ENCODE measurements at places on chromosomes 7 and 10.

DNA sequence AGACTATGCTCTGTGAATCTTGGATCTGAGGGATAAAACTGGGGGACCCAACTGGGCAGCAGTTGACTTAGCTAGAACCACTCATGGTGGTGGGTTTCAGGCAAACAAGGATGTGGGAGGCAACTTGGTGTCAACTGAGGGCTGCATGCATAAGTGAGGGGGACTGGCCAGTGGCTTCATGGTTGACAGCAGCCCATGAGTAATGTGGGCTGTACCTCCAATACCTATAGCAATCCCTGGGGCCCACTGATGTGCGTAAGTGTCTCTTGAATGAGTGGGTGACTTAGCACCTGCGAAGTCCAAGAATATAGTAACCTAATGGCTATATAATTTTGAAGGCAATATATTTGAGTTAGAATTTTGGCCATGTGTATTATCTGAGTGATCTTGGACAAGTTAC is 13.7 kb upstream of the MAP3K8 start:
- no peak for DNase-seq

DNA sequence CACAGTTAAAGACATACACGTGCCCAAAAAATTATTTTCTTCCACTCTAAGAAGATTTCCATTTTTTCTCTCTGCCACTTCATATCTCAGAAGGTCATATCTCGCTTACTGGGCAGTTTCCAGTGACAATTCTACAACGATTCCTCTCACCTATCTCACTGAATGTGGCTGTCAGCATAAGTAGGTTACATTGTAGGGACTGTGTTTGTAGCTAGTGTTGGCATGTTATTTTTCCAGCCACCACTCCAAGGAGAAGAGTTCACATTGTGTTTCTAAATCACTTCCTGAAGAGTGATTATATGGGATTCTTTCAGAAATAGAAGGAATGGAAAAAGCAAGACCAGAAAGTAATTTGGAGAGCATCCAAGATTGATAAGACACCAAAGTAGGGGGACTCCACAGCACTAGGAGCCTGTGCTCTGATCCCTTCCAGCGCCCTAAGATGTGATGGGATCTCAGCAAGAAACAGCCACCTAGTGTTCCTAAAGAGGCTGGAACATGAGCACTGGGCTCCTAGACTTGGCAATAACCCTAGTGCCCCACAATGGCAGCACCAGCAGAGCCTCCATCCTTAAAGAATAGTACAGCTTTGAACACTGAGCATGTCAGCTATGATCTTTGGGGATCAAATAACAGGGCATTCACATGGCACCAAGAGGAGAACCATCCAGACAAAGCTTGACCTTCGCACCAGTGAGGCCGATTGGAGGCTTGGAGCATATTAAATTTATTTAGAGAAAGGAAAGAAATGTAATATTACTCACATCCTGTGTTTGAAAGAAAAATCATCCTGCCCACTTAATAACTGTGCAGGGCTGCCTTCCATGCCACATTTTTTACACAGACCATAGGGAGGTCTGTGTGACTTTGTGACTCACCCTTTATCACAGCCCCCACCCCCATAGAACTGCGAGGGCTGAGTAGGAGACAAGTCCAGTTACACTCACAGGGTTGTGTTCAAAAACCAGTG is 51.8 kb downstream of the CAV1 start:
- DNase-seq: peak; percentile 85

- no peak for DNase-seq
These were observed 380.0 kb downstream of the GLRX3 start for GRCh38 chr10:130516141-130516735.

DNA sequence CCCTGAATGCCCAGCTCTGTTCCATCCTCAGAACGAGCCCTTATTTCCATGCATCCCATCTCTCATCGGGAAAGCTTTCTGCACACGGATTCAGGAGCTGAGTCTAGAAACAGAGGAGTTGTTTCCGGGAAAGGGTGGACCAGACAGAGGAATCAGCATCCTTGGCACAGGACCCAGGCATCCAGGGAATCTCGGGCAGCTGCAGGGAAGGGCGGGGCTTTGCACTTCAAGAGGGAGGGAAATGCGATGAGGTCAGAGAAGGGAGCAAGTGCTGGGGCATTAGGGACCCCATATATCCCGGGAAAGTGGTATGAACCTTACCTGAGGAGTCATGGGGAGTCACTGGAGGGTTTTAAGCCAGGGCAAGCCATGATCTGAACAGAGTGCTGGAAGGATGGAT is 68.5 kb downstream of the NPTX2 start:
- no peak for DNase-seq

DNA sequence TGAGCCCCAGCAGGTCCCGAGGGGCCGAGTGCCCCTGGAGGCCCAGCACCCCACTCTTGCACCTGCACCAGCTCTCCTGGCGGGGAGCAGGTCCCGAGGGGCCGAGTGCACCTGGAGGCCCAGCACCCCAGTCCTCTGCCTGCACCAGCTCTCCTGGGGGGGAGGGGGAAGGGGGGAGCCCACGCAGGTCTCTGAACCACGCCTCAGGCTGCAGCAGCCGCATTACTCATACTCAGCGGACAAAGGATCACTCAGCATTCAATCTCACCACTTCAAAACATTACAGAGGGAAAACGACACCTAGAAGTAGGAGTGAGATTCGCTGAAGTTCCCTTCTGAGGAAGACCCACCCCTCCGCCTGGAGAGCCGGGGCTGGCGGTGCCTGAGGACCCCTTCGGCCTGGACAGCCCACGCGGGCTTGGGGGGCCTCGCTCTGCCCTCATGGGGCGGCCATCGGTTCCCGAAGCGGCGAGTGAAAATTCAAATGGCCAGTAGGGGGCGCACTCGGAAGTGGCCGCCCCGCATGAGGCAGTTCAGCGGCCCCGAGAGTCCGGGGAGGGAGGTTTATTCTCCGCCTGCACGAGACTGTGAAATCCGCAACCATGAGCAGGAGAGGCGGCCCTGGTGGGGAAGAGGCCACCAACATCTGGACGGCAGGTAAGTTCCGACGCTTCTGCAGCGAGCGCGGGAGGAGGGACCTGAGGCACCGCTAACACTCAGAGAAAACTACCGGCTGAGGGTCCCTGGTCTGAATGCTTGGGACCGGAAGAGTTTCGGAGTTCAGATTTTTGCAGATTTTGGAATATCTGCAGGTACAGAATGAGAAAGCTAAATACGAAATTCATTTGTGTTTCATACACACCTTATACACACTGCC is 1.1 kb upstream of the GPER1 start:
- peak; percentile 84 for DNase-seq

DNA sequence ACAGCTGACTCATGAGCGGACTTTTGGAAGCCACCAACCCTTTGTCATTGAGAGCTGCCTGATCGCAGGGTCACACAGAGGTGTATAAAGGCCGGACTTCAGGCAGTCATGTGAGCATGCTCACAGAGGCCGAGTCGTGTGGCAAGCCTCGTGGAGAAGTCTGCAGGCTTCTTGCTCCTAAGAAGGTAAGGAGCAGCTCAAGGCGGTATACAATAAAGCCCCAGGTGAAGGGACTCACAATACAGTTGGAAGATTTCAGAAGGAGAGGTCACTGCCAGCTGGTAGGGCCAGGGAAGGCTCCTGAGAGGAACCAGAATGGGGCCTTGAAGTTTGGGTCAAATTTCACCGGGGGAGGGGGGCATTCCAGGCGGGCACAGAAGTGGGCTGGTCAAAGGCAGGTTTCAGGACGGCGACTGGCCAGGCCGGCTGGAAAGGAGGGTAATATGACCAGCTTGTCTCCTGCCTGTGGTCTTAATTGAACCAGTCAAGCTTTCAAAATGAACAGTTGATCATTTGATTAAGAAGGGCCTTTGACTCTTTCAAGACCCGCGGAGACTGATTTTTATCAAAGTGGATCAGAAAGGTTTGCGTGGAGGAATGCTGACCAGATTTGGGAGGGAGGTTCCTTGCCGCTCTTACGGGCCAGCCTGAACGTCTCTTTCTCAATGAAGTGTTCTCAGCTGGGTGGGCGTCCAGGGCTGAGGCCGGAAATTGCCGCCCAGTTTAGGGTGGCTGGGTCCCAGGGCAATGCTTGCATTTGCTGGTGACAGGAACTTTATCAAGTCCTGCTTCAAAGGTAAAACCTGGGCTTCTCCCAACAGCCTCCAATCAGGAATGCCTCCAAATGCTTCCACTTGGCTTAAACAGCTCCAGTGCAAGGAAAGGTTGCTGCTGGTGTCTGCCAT is 178.6 kb downstream of the EMX2 start:
- DNase-seq: peak; percentile 33

- DNase-seq: no peak
These were observed 4.4 kb downstream of the UNC5B start for GRCh38 chr10:71216751-71217265.

GRCh38 chr7:95238252-95238943 is 85.9 kb downstream of the PON1 start:
- DNase-seq: no peak

- no peak for DNase-seq
These were observed 123.2 kb upstream of the UNC5B start for GRCh38 chr10:71089162-71089561.

DNA sequence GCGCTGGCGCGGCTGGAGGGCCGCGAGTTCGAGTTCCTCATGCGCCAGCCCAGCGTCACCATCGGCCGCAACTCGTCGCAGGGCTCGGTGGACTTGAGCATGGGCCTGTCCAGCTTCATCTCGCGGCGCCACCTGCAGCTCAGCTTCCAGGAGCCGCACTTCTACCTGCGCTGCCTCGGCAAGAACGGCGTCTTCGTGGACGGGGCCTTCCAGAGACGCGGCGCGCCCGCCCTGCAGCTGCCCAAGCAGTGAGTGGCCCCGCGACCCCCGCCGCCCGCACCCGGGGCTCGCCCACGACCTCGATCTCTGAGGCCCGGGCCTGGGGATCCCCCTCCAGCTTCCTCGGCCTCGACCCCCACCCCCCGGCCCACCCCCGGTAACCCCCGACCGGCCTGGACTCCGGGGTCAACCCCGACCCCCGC is 537 bp downstream of the FOXK1 start:
- DNase-seq: peak; percentile 72

- DNase-seq: peak; percentile 18
These were observed 572 bp downstream of the AGK start for GRCh38 chr7:141551782-141552181.

GRCh38 chr7:102895602-102896001 is 17.2 kb upstream of the LRRC17 start:
- peak; percentile 45 for DNase-seq

GRCh38 chr7:135798095-135798494 is 49.5 kb upstream of the FAM180A start:
- no peak for DNase-seq

Data from astrocyte of the hippocampus (primary cell).